ENCODE measurements at places on chromosomes 7 and 10.

DNA sequence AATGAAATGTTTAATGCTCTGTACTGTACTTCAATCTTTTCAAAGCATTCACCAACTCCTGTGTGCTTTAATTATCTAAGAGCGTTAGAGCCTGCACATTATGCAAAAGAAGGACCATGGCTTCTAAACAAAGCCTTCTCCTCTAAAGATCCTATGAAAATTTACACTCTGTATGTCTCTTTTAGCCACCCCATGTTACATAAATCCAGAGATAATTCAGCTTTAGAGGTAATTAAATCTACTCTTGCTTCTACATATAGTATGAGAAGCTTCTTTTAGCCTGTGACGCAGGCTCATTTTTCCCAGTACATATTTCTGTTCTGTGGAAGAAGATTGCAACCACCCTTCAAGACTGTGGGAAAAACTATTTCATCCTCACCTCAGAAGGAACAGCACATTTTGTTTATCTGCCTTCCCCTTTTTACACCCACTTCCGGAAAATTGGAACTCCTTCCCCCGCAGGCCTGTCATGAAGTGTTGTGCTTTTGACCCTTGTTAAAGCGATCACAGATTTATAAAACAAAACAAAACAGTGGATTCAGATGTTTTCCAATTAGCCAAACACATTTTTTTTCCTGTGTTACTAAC is 8.1 kb upstream of the TAS2R16 start:
- H3K4me3 ChIP-seq, result no peak overlapping the region
- H3K36me3 ChIP-seq, result no peaks in the 10 kb centered on the region
- H3K4me1 ChIP-seq, result no peaks in the 10 kb centered on the region

DNA sequence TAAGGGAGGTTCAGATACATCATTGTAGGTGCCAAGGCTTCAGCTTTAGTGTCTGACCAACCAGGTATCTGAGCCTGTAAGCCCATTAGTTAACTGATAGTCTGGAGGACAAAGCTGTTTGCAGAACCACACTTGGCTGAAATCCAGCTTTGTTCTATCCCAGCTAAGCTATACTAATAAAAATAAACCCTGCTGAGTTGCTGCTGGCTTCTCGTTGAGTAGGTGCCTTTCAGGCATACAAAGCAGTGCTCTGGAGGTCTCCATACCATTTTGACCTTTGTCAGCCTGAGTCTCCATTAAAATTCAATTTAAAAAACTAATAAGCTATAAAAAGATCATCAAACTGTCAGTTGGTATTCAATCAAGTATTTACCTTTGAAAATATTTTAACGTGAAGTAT is 22.0 kb downstream of the CDCA7L start:
- peaks cover 6% of the 10 kb centered on the region for H3K4me1 ChIP-seq
- H3K36me3 ChIP-seq, result peaks cover 15% of the 10 kb centered on the region
- H3K27me3 ChIP-seq, result no peaks in the 10 kb centered on the region
- DNase-seq, result no peak

- H3K27ac ChIP-seq, result no peak overlapping the region
- no peaks in the 10 kb centered on the region for H3K4me1 ChIP-seq
- DNase-seq, result no peak
- no peak overlapping the region for H3K4me3 ChIP-seq
These were observed 192.2 kb upstream of the HPS1 start for GRCh38 chr10:98638920-98639319.

DNA sequence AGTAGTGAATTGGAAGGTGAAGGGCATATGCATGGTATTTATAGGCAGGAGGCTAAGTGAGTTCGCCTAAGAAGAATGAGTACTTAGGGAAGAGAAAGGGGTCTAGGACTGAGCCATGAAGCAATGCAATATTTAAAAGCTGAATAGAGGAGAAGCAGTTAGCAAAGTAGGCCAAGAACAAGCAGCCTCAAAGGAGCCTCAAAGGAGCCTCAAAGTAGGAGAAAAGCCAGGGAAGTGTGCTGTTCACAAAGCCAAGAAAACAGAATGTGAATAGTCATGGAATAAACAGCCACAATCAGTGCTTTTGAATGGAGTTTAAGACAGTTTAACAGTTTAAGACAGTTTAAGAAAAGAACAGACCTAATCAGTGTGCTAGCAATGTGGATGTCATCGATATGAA is 762.0 kb downstream of the SORCS1 start:
- no peaks in the 10 kb centered on the region for H3K4me1 ChIP-seq
- no peak overlapping the region for H3K4me3 ChIP-seq
- DNase-seq, result no peak
- H3K27me3 ChIP-seq, result no peaks in the 10 kb centered on the region
- H3K27ac ChIP-seq, result no peak overlapping the region
- no peaks in the 10 kb centered on the region for H3K36me3 ChIP-seq

DNA sequence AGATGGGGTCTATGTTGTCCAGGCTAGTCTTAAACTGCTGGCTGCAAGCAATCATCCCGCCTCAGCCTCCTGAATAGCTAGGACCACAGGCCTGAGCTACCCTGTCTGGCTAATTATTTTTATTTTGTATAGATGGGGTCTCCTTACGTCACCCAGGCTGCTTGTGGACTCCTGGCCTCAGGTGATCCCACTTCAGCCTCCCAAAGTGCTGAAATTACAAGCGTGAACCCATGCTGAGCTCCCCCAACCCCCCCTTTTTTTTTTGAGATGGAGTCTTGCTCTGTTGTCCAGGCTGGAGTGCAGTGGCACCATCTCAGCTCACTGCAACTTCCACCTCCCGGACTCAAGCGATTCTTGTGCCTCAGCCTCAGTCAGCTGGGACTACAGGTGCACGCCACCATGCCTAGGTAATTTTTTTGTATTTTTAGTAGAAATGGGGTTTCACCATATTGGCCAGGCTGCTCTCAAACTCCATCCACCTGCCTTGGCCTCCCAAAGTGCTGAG is 25.4 kb downstream of the FAM25A start:
- H3K4me3 ChIP-seq, result no peak overlapping the region
- H3K4me1 ChIP-seq, result no peaks in the 10 kb centered on the region
- H3K36me3 ChIP-seq, result peaks cover 35% of the 10 kb centered on the region
- H3K27me3 ChIP-seq, result no peaks in the 10 kb centered on the region

DNA sequence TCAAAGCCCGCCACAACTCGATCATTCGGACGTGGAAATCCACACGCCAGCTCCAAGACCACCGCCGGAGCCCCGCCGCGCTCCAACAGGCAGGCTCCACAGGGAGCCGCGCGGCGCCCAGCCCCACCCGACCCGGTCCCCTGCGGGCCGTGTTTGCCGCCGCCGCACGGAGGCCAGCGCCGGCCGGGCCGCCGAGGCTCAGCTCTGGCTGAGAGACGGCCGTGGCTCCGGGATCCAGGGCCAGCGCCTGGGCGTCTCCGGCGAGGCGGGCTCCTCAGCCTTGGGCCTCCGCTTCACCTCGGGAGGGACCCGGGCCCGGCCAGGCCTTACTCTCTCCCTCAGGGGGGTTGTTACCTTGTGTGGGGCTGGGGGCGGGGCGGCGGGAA is 333 bp downstream of the SMNDC1 start:
- peaks cover 36% of the 10 kb centered on the region for H3K4me1 ChIP-seq
- no peaks in the 10 kb centered on the region for H3K27me3 ChIP-seq
- H3K27ac ChIP-seq, result peak overlapping the region; percentile 94

- H3K36me3 ChIP-seq, result no peaks in the 10 kb centered on the region
- no peaks in the 10 kb centered on the region for H3K27me3 ChIP-seq
- H3K27ac ChIP-seq, result no peak overlapping the region
- H3K4me1 ChIP-seq, result no peaks in the 10 kb centered on the region
These were observed 140.8 kb downstream of the IQUB start for GRCh38 chr7:123393623-123394022.

- peak overlapping the region; percentile 39 for H3K27ac ChIP-seq
- H3K36me3 ChIP-seq, result peaks cover 28% of the 10 kb centered on the region
- peaks cover 65% of the 10 kb centered on the region for H3K4me1 ChIP-seq
- DNase-seq, result no peak
These were observed 21.0 kb downstream of the ANXA11 start for GRCh38 chr10:80184291-80184690.

GRCh38 chr7:20783700-20784387 is 2.8 kb downstream of the SP8 start:
- H3K27me3 ChIP-seq, result peaks cover 75% of the 10 kb centered on the region
- peaks cover 3% of the 10 kb centered on the region for H3K36me3 ChIP-seq
- peaks cover 15% of the 10 kb centered on the region for H3K4me1 ChIP-seq
- H3K27ac ChIP-seq, result peak overlapping the region; percentile 73
- DNase-seq, result no peak

- H3K36me3 ChIP-seq, result no peaks in the 10 kb centered on the region
- peaks cover 13% of the 10 kb centered on the region for H3K4me1 ChIP-seq
These were observed 7.5 kb downstream of the NRP1 start for GRCh38 chr10:33326933-33327332.

- no peak overlapping the region for H3K27ac ChIP-seq
- no peak overlapping the region for H3K4me3 ChIP-seq
- DNase-seq, result no peak
- no peaks in the 10 kb centered on the region for H3K36me3 ChIP-seq
- peaks cover 22% of the 10 kb centered on the region for H3K4me1 ChIP-seq
These were observed 36.8 kb downstream of the RTKN2 start for GRCh38 chr10:62231805-62232204.

- DNase-seq, result no peak
- H3K4me1 ChIP-seq, result no peaks in the 10 kb centered on the region
- H3K36me3 ChIP-seq, result no peaks in the 10 kb centered on the region
- no peak overlapping the region for H3K27ac ChIP-seq
- H3K27me3 ChIP-seq, result no peaks in the 10 kb centered on the region
These were observed 245.8 kb downstream of the CDK14 start for GRCh38 chr7:90841759-90842429.

GRCh38 chr7:19016140-19016539 is 101.3 kb downstream of the TWIST1 start:
- DNase-seq, result no peak
- no peaks in the 10 kb centered on the region for H3K4me1 ChIP-seq
- no peak overlapping the region for H3K4me3 ChIP-seq
- no peak overlapping the region for H3K27ac ChIP-seq

DNA sequence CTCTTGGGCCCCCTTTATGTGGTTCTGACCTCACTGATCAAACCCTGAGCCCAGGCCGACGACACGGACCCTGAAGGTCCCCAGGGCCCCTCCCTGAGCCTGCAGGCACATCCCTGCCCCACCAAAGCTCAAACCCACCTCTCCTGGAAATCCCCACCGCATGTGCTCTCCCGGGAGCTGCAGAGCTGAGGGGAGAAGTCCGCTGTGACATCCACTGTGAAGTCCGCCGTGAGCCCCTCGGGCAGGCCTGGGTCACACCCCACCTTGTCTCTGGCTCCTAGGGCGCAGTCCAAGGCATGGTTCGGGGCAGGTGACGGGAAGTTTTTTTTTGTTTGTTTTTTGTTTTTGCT is 100.2 kb downstream of the MICALL2 start:
- no peaks in the 10 kb centered on the region for H3K36me3 ChIP-seq
- no peak overlapping the region for H3K4me3 ChIP-seq
- no peaks in the 10 kb centered on the region for H3K4me1 ChIP-seq
- DNase-seq, result no peak
- no peaks in the 10 kb centered on the region for H3K27me3 ChIP-seq

DNA sequence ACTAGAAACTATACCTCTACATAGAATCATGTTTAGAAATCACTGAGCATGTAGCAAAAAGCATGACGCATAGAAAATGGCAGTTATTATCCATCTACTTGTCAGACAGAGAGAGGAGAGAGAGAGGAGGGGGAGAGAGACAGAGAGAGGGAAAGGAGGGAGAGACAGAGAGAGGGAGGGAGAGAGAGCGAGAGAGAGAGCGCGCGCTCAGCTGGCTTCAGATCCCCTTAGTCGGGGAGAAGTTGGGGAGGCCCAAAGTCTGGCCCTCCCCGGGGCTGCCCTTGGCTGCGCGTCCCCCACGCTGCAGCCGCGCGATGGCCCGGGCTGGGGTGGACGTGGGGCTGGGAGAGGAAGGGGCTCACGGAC is 37.0 kb downstream of the CNPY1 start:
- H3K36me3 ChIP-seq, result no peaks in the 10 kb centered on the region
- peaks cover 16% of the 10 kb centered on the region for H3K4me1 ChIP-seq
- H3K4me3 ChIP-seq, result peak overlapping the region; percentile 22
